ENCODE measurements at places on chromosomes 2 and 18. TPM values are rescaled to one million over a fixed set of nuclear protein-coding genes. Genes with fewer than 3 reads are reported as not detected.

GREB1 gene
- 2.3 TPM for total RNA-seq

C2orf15 gene
- 0.51 TPM for total RNA-seq

SERPINB8 gene
- total RNA-seq: 8.2 TPM

RMND5A gene
- total RNA-seq: 25.3 TPM

ALPP gene
- total RNA-seq: 18.1 TPM

UGT1A6 gene
- 0.72 TPM for total RNA-seq

TWIST2 gene
- 8.5 TPM for total RNA-seq

MITD1 gene
- 22.0 TPM for total RNA-seq

GATA6 gene
- 1.8 TPM for total RNA-seq

LYG2 gene
- total RNA-seq: not detected

TDRD15 gene
- total RNA-seq: not detected

Data from A549 treated with AZD2906 at 1 μM for 4 hours (cell line).